Stimulated activated naive B cell treated with anti-CD40 and anti-IgM and Interleukin-4, amounts not matched to agents 10 μg/mL and 1 μg/mL and 100 μg/mL, for 72 hours (primary cell): ENCODE measurements at places on chromosomes 6 and 20.

GRCh38 chr6:148625609-148626008 is 121.2 kb upstream of the UST start:
- no peak for DNase-seq

DNA sequence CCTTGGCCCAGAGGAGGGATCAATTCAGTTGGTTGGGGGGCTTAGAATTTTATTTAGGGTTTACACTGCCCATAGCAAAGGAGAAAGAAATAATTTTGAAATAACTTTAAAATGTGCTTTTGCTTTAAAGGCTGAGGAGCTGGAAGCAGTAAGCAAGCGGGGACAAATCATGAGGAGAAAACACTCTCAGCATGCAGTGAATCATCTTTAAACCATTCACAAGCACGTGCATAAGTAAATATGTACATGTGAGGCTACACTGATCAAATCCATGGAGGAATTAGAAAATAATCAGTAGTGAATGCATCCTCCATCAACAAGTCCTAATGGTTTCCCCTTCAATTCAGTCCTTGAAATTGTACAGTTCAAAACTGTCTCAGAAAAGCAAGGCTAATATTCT is 181.0 kb downstream of the MTFR2 start:
- no peak for DNase-seq

DNA sequence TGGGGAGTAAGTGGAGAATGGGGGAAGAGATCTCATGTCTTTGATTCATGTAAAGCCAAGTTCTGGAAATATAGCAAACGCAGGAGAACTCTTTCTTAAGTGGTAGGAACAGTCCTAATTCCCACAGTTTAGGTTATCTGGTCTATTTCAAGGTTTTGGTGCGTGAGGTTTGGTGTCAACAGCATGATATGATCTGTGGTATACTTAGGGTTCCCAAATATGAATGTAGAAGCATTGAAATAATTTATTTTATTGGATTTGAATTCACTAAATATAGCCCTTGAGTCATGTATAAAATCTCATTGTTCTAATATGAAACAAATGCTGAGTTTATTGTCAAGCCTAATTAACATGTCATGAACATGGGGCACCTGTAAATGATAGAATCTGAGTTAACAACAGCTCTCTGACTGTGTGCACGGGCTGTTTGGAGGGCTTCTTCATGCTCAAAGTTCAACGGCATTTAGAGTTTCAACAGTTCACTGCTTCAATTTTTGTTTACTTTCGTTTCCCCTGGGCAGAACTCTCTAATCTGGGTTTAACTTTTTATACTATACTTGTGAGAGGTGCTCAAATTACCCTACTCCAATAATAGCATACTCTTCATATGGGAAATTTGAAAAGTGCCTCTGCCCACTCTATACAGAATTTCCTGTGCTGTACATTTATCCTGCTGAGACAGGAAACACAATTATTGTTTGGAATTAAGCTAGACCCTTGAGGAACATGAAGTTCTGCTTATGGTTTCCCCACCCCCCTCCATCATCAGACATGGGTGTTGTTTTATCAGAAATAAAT is 236.3 kb upstream of the ZNF217 start:
- no peak for DNase-seq

GRCh38 chr6:163332575-163332974 is 81.9 kb upstream of the QKI start:
- DNase-seq: no peak

DNA sequence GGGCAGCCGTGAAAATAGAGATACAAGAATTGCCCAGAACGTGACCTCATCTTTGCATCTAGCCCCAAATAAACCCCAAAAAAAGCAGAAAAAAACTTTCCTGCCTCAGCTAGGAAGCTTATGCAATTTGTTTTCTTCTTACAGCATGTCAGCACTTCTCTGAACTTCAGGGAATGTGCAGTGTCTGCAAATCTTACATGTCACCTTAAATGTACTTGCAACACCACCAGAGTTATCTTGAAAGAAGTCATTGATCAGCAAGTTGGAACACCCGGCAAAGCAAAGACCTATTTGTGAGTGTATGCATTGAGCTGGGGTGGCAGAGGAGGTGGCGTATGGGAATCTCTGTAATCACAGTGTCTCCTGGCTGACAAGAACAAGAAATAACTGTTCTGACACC is 123.4 kb downstream of the PKHD1 start:
- no peak for DNase-seq

- DNase-seq: no peak
Measured at GRCh38 chr6:168650671-168651111, 209.7 kb downstream of the SMOC2 start.

DNA sequence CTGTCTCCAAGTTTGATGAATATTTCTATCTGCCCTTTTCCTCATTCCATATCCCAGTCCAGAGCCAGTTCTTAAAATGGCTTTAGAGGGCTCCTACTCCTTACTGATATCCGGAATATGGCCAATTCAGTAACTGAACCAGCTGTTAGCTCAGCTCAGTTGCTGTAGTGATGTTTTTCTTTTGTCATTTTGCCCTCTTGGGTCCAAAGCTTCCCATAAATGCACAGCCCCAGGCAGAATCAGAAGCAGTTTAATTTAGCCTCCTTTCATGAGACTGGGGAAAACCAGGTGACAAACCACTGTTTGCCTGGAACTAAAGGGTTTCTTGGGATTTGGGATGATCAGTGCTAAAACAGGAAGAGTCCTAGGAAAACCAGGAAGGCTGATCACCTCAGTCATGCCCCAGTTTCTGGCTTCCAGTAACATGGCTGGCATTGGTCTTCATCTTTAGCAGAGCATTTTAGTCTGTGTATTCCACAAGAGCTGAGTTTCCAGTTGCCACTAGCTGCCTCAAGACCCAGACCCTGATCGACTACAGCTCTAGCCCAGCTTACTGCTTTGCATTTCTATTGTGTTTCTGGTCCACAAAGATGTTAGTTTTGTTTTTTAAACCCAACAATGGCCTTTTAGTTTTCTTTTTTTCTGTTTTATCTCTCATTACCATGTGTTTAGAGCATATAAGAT is 40.6 kb upstream of the REV3L start:
- DNase-seq: no peak

DNA sequence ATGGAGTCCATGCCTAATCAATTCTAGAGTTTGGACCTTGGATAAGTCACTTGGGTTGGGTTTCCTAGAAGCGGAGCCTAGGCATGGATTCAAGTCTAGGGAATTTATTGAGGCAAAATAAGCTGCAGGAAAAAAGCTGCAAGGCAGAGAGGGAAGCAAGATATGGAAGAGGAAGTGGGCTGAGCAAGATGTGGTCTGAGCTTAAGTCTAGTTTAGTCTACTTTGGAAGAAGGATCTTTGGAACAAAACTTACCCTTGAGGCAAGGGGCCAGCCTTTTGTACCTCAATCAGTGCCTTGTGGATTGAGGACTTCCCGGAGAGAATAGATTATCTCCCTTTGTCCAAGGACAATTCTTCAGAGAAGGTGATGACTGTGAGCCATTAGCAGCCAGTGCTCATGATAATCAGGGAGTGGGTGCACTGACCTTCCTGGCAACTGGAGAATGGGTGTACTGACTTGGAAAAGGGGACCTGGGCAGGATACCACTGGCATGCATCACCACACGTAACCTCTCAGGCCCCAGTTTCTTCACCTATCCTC is 10.9 kb downstream of the ZSCAN9 start:
- no peak for DNase-seq

GRCh38 chr20:58001381-58001780 is 227.1 kb downstream of the ANKRD60 start:
- no peak for DNase-seq

DNA sequence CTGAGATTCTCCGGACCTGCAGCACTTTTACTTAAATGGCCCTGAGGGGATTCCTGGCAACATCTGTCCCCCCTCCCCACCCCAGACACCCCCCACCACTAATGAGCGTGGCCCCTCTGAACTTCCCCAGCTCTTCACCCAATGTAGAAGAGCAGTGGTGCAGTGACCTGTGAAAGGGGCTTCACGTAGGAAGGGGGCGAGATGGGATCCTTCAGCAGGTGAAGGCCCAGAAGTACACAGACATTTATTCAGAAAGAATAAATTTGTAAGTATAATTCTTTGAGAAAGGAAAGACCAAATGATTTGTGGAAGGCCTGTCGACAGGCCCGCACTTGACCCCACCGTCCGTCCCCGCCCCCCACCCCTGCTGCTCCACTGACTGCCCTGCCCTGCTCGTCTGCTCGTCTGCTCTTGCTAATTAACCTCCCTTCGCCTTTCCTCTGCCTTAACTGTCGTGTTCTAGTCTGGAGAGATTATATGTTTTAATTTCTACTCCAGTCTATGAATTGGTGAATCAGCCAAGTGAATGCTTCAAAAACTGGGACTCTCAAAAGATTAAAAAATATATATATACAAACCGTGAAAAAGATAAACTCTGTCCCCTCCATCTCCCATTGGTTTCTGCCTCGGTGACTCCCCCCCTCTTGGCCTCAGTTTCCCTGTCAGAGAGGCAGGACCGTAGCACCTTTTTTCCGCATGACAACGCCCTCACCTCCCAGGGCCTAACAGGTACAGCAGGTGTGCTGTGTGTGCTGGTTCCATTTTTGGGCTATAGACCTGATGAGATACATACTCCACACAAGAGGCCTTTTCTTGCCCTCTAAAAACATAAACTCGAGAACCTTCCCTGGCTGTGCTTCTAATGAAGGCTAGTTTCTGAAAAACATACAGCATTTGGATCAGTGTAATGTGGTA is 49.2 kb downstream of the GNAS start:
- DNase-seq: no peak

DNA sequence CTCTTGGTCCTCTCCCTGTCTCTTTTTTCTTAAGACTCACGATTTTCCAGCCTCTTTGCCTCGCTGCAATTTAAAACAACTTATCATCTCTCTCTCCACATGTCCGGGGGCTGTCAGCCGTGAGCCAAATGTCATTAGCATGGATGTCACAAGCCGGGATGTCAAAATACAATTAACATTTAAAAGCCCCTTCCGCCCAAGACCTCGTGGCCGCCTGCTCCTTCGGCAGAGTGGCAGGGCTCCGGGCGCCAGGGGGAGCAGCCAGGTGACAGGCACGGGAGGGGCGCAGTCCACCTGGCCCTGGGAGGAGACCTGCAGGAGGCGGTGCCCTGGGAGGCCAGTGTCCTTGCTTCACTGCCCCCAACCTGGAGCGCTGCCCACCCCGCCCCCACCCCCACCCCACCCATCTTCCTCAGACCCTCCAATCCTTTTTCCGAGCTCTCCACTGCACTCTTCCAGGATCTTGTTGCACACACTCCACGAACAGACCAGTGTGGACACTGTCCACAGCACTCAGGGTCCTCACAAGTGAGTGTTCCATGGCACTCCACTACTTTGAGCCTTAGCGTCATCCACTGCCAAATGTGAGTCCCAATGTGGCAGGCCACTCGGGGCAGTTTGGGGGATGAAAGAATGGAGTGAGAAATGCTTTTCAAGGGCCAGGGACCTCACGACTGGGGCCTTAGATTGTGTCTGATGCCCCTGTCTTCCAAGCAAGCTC is 5.6 kb upstream of the GRM4 start:
- no peak for DNase-seq

DNA sequence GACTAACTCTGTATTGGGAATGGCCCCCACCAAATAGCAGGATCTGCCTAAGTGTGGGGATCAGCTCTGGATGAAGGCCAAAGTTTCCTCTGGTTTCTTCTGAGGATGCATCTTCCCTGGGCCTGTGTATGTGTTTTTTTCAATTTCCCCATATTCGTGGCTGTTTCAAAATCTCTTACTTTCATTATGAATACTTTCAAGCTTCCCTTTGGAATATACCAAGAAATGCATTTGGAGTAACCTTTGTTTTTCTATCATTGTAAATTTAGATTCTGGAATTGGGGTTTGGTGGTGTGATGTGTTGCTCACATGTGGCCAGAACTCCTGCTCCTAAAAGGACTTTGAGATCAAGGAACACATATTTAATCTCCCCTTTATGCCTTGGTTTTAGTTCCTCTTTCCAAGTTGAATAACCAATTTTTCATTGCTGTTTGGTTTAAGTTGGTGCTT is 8.4 kb downstream of the ENTPD6 start:
- no peak for DNase-seq

DNA sequence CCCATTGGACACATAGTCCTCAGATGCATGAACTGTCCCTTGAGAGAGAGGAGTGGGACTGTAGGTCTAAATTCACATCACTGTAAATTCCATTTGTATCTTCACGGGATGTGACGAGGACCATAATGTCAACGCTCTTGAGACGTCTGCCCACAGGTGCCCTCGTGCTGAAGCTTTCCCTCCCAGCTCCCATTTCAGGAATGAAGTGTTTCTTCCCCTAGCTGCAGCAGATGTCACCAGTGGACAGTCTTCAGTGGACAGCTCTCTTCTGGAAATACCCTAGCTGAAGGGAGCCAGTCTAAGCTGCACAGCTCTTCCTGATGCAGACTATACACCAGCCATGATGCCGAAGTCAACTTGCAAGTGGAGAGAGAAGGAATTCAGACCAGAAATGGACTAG is 217.4 kb upstream of the ECI2 start:
- DNase-seq: no peak

GRCh38 chr6:154604119-154604518 is 93.6 kb upstream of the CNKSR3 start:
- peak; percentile 56 for DNase-seq

DNA sequence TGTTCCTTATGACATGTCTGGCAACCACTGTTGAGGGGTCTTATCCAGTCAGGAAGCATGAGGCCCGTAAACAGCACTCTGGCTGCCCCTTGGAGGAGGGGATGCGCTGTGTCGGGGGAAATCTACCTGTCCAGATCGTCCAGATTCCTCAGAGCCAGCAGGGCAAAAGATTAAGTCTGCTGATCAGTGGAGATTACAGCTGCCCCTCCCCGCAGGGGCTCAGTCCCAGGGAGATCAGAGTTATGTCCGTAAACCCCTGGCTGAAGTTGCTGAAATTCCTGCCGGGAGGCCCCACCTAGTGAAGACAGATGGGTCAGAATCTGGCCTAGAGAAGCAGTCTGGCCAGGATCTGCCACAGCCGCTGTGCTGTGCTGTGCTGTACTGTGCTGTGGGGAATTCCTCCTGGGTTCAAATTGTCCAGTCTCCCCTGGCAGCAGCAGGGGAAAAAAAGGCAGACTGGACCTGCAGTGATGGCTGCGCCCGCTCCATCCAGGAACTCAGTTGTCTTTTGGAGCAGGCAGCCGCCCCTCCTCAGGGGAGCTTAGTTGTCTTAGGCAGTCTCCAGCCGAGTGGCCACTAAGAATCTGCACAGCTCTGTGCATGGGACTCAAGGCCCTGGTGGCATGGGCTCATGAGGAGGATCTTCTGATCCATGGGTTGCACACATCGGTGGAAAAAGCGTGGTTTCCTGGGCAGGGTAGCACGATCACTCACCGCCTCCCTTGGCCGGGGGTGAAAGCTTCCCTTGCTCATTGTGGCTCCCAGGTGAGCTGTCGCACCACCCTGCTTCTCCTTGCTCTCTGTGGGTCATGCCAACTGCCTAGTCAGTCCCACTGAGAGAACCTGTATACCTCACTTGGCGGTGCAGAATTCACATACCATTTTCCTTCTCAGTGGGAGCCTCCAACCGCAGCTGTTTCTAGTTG is 1368.8 kb upstream of the ADGRB3 start:
- DNase-seq: no peak

- no peak for DNase-seq
Measured at GRCh38 chr20:16917636-16918035, 169.5 kb downstream of the OTOR start.

GRCh38 chr6:161736781-161737292 is 463.0 kb upstream of the AGPAT4 start:
- no peak for DNase-seq

GRCh38 chr6:97668716-97669115 is 385.7 kb upstream of the MMS22L start:
- peak; percentile 38 for DNase-seq

- peak; percentile 26 for DNase-seq
Measured at GRCh38 chr6:27791182-27791943, 120.8 kb downstream of the OR2B2 start.
